A673 (cell line): ENCODE measurements at places on chromosomes 12 and 14.

DNA sequence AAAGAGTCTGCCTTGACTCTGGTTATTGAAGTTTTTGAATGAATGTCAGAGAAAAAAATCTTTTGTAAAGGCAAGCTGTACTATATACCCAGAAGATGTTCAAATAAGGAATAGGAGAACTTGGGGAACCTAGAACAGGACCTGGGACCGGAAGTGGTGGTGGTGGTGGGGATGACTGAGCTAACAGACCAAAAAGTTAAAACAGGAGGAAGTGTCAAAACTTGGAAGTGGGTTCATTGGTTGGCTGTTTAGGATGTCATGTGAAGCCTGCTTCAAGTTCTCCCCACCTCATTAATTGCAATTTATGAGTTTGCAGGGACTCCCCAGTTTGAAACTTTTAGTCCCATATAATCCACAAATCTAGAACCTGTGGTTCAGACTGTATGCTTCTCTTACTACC, 26.2 kb downstream of the PLXNC1 start:
- DNase-seq, result no peak

DNA sequence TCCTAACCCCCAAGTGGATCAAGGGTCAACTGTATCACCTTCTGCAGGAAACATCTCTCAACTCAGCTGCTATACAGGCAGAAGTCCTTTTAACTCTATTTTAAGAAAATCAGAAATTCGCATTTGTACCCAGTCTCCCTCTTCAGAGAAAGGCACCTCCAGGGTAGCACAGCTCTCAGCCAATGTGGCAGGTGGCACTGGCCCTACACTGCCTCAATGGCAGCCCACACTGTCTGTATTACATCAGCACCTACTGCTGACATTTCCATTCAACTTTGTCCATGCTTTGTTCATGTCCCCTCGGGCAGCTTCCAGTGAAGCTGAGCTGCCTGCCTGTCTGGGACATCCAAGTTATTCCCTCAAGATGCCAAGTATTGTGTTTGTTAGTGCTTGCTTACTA, 8.8 kb downstream of the SPTSSA start:
- no peak for DNase-seq

DNA sequence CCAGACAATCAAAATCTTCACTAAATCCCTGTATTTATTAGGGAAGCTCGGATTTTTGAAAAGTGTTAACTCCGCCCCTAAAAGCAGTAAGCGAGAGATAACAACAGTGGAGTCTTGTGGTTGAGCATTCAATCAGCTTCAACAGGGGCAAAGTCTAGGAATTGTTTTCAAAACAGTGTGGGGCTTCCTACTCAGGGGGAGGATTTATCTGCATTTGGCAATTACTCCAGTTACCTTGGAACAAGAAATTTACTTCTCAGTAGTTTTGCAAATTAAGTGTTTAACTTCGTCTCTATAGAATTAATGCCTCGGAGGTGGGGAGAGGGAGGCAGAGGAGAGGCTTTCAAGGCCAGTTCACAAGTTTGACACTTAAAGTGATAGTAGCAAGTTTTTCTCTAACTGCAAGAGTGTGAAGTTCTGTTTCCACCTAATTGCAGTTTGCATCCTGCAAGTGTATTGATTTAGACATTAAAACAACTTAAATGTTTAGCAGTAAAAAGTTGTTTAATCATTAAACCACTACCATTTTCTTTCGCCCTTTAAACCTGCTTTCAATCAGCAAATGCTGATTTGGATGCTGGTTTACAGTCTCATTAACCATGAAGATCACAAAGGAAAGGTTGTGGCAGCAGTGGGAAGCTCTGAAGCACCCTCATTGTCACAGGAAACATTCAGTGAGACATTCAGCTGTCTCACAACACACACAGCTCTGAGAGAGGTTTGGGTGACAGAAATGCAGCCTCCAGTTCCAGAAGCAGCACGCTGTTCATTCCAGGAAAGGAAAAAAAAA, 102.0 kb downstream of the HMGA2 start:
- peak; percentile 85 for DNase-seq

- no peak for DNase-seq
Measured at GRCh38 chr12:120688527-120689071, 1.6 kb downstream of the MLEC start.

DNA sequence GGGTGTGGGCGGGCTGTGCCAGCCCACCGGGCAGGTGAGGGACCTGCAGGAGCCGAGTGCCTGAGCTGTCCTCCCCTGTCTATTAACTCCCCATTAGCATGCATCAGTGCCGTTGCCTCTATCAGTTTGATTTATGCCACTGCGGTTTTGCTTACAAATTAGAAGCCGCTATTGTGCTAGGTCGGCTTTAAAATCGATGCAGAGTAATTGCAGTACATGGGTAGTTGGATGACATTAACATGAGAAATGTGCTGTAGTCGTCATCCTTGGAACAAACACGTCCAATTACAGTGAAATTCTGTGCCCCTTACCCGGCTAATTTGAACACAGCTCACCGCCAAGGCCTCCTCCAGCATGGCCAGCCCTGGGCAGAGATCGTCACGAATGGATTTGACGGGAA, 145.8 kb downstream of the TSPAN9 start:
- no peak for DNase-seq

DNA sequence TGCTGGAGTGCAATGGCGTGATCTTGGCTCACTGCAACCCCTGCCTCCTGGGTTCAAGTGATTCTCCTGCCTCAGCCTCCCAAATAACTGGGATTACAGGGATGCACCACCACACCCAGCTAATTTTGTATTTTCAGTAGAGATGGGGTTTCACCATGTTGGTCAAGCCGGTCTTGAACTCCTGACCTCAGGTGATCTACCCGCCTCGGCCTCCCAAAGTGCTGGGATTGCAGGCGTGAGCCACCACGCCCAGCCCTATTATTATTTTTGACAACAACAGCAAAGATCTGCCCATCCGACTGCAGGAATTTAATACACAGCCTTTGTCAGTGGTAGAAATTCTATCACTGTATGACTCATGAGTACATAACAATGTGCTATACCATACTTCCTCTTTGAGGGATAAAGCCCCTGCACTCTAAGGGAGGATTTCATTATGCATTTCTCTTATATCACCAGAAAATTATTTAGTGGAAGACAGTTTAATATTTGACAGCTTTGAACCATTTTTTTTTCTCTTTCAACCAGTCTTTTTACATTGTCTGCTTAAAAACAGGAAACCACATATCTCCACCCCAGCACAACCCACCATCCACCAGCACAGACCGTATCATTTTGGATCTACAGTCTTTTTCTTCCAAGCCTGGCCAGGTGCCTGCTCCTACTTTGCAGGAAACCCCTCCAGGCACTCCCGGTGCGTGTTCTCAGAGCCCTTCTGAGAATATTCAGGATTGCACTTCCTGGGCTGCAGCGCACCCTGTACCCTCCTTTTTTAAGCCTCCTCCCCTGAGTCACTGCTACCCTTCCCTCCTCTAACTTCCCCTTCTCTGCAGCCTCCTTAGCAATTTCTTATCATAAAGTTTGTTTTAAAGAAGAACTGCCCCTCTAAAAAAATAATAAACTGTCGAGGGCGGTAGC, 594 bp downstream of the ARHGDIB start:
- peak; percentile 86 for DNase-seq

GRCh38 chr14:89252887-89253532, 164.0 kb downstream of the FOXN3 start:
- peak; percentile 11 for DNase-seq

DNA sequence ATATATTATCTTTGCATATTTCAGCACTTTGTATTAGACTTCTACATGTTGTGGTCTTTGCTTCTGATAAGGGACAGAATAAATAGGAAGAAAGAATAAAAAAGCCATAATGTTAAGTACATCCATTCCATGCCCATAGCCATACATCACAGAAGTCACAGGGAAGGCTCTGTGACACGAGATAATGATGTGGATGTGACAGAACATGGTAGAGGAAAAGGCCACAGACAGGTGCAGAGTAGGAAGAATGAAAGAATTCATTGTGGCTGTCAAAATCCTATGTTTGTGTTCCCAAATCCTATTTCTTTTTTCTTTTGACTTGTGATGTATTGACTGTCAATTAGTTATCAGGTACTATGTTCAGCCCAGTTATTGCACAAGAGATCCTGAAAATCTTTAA, 38.4 kb downstream of the BICD1 start:
- no peak for DNase-seq

GRCh38 chr12:116927244-116927940, 16.6 kb downstream of the FBXW8 start:
- no peak for DNase-seq

- no peak for DNase-seq
Measured at GRCh38 chr14:23903442-23903841, 50.1 kb upstream of the DHRS4 start.

- no peak for DNase-seq
Measured at GRCh38 chr12:124842800-124843510, 20.7 kb downstream of the SCARB1 start.

DNA sequence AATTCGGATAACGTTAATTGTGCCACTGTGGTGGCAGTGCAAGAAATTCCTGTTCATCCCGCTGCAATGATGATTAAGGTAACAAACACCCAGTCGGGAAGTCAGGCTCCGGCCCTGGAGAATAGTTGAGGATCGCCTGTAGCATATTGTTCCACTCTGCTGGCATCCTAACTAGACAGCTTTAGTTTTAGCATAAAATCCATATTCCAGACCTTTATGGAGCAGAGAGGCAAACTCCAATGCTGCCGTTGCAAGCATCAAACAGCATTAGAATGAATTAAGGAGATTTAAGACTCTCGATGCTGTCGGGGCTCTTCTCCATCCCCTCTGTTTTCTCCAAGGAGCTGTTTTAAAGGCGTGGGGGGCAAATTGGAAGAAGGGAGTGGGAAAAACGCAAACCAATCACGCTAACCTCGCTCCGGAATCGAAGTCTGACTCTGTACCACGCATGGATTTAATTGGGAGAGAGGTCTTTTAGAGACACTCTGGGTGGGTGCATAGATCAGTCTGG, 660.4 kb downstream of the VRK1 start:
- no peak for DNase-seq

- DNase-seq, result no peak
Measured at GRCh38 chr14:101790232-101790631, 28.7 kb downstream of the PPP2R5C start.

GRCh38 chr14:22715186-22715812, 51.2 kb upstream of the OXA1L start:
- no peak for DNase-seq

DNA sequence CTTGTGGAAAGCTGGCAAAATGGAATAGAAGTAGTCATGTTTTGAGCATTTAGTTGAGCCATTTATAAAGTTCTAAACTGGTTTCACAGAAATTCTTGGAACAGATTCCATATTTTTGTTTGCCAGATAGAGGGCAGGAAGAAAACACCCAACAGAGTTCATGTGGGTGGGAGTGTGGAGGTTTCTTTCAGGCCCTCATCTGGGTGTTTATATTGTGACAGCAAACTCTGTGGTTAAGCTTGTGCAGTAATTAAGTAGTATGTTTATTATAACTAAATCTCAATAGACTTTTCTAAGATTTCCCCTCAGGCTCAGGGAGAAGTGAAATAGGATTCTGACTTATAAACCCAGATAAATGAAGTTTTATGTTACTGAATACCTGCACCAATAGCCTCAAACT, 57.4 kb downstream of the SPPL3 start:
- DNase-seq, result no peak

GRCh38 chr14:92890830-92891588, 31.9 kb upstream of the CHGA start:
- no peak for DNase-seq

- no peak for DNase-seq
Measured at GRCh38 chr12:110282956-110283817, 2.1 kb downstream of the ATP2A2 start.

GRCh38 chr14:67358924-67359774, 455 bp downstream of the ATP6V1D start:
- peak; percentile 26 for DNase-seq

DNA sequence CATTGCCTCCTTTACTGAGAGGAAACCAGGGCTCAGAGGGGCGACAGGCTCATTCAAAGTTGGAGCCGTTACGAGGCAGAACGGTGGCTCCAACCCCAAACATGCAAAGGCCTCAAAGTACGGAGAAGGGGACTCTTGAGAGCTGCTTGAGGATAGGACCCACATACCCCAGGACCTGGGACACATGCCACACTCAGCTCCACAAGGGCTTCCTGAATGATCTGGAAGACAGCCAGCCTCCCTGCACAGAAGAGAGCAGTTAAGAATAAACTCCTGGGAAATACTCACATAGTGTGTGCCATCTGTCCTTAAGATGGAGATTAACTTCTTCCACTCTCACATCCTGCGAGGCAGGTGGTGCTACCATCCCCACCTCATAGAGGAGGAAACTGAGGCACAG, 26.6 kb upstream of the NXPH4 start:
- peak; percentile 77 for DNase-seq

DNA sequence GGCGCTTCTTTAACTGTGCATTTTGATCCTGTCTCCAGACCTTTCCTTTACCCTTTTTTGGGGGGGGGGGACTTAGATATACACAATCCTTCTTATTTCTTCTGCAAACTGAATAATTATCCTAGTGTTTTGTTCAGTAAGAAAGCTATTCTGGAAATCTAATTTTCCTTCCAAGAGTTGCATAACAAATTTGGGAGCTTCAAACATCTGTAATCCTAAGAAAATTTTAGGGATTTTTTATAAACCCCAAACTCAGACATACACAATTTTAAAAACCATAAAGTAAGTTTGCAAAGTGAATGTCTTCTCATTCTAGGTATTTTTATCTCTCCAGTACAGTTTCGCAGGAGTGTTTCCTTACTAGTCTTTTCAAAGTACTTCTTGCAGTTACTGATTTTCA, 182.7 kb upstream of the E2F7 start:
- DNase-seq, result no peak

DNA sequence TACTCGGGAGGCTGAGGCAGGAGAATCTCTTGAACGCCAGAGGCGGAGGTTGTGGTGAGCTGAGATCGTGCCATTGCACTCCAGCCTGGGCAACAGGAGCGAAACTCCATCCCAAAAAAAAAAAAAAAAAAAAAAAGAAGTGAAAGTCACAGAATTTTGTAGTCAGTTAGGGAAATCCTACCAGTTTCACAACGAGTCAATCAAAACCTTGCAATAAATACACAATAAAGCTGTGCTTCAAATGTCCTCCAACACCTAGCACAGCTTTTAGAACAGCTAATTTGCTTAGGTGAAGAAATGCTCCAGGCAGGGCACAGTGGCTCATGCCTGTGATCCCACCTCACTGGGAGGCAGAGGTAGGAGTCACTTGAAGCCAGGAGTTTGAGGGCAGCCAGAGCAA, 112.8 kb upstream of the ATF7IP start:
- no peak for DNase-seq

DNA sequence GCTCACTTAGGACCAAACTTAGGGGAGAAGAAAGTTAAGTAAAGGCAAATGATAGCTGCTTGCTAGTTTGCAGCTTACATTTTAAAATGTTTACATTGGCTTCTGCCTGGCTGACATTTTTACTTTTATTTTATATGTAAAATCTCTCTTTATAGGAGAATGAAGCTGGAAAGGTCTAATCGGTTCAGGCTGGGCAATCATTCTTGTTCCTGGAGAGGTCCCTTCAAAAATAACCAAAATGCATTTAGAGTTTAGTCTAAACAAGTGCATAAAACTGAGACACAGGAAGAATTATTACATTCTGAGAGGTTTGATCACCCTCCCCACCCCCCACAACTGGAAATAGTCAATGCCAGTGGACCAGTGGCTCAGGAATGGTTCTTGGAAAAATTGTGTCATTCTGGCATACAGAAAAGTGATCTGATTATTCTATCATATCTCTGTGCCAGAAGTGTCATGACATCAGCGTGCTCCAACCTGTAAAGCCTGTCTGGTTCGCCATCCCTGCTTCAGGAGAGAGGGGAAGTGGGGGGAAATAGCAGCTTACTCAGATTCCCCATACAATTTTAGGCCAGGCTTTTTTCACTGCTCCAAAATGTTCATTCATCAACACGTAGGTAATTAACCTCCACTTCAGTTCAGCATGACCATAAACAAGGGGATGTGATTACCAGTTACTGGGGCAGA, 4.2 kb downstream of the PRICKLE1 start:
- no peak for DNase-seq
